ENCODE measurements at places on chromosomes 16 and 17.

DNA sequence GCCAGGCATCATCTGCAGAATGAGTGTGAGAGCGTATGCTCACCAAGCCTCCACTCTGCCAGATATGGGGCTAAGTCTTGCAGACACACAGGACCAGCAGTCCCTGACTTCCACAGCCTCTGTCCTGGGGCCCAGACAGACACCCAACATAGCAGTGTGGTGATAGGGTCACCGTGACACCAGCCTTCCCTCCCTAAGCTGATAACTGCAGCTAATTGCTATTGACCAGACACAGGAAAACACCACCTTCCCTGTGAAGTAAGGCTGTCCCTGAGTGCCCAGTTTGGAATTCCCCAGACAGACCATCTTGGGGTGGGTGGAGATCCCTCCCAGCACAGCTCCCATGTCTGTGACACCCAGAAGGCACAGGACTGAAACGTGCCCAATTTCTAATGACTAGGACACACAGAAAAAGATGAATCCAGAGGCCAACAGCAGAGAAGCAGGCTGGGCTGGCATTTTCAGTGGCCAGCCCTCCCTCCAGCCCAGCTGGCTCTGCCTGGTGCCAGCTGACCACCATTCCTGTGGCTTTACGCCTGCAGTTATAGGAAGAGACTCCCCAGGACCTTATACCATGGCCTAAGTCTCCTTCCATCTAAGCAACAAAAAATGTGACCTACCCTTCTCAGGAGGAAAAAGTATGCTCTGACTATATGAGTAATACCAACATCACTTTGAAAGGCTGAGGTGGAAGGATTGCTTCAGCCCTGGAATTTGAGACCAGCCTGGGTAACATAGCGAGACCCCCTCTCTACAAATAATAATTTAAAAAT, 30.3 kb downstream of the ATPAF2 start:
- DNase-seq: no peak

- no peak for DNase-seq
Measured at GRCh38 chr17:80287806-80288567, 27.3 kb downstream of the RNF213 start.

DNA sequence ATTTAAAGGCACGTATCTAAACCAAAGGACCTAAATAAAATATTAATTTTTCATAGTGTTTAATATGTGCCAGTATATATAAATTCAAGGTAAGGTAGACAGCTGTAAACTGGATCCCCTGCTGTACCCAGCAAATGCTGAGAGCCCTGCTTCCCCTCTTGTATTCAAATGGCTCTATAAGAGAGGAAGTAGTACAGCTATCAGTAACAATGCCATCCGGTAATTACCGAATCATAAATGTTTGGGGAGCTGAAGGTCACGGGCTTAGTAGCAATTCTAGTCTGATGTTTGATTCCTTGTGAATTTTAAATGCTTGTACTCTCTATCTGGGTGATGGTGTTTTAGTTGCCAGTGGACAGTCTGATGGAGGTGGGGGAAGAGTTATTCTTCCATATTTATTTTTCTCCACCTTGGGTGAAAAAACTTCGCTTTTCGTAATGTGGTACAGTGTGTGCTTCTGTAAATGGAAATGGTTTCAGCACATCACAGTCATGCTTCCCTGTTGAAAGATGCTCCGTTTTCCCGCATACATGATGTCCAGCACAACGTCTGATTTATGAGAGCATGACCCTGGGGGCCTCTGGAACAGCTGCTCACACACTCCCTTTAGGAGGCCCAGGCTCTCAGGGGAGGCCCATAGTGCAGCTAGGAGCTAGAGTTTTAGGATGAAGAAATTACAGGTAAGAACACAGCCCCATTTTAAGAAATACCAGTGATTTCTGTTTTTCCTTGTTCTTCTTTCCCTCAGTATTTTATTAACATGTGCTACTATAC, 423.9 kb downstream of the WWOX start:
- DNase-seq: no peak

GRCh38 chr17:8900626-8901585, 33.4 kb upstream of the PIK3R6 start:
- DNase-seq: no peak

GRCh38 chr16:80175011-80175410, 365.8 kb upstream of the DYNLRB2 start:
- DNase-seq: no peak

DNA sequence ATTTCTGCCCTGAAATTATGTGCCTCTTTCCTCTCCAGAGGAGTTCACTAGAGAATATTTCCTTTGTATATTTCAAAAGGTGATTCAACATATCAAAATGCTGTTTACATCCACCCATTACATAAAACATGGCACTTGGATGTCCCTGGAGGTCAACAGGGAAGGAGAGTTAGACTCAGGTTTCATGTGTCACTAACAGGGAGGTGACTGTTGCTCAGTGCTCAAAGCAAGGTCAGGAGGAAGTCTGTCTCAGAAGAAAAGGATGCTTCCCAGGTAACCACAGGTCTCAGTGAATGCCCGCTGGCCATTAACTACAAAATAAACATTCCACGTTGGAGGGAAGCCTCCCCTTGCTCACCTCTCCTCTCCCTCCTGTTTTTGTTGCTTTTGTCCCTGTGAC, 198.6 kb downstream of the AXIN2 start:
- DNase-seq: no peak

- DNase-seq: no peak
Measured at GRCh38 chr16:87966064-87966645, 14.9 kb downstream of the BANP start.

GRCh38 chr16:27475561-27475960, 73.6 kb downstream of the IL21R start:
- no peak for DNase-seq

DNA sequence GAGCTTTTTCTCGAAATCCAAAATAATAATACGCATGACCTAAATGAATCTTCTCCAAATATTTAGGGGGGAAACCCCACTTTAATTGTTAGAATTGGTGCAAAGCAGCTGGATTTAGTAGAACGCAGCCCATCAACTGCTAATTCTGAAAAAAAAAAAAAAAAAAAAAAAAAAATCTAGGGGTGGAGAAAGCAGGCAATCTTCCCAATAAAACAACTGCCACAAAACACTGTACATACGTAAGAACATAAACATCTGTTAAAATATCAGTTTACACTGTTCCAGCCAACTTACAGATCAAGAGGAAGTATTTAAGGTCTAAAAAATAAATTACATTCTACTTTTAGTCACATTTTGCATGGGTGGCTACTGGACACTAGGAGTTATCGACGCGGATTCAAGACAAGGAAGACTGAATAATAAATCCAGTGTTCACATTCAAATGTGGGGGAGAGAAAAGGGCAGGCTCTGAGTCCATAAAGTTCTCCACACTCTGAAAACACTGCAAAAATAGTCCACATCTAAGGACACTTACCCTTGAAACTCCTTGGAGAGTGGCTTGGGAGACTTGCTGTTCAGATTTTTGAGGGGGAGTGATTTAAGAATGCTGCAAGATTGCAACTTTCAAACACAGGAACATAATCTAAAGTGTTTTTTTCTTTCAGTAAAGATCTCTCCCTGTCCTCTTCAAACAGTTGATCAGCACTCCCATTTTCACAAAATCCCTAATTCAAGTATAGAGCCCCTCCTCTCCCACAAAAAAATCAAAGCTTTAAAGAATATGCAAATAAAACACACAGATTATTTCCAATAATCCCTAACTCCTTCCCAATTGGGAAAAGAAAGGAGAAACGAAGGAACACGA, 1.3 kb downstream of the APPBP2 start:
- DNase-seq: no peak

- DNase-seq: no peak
Measured at GRCh38 chr17:31552568-31552967, 161.1 kb downstream of the RAB11FIP4 start.

DNA sequence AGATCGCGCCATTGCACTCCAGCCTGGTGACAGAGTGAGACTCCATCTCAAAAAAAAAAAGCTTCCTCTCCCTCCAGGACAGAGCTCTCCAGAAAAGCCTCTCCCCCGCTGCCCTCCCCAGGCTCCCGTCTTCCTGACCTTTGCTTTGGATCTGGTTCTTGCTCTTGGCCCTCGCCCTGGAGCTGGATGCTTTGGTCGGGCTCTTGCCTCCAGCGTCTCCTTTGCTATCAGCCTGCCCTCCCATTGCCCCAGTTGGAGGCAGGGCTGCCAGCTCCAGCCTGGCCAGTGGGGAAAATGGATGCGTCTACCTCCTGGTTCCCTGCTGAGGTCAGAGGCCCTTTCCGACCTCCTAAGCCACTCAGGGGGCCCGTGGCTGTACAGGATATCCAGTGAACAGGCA, 35.9 kb downstream of the TRARG1 start:
- DNase-seq: no peak

- DNase-seq: no peak
Measured at GRCh38 chr16:74322301-74322710, 25.7 kb downstream of the PSMD7 start.

GRCh38 chr17:10798332-10798749, 5.6 kb downstream of the TMEM238L start:
- no peak for DNase-seq

- DNase-seq: no peak
Measured at GRCh38 chr16:12868169-12868568, 33.2 kb upstream of the SHISA9 start.

GRCh38 chr17:83201206-83202001, 122.0 kb downstream of the METRNL start:
- DNase-seq: no peak

GRCh38 chr16:4060009-4060408, 56.2 kb downstream of the ADCY9 start:
- DNase-seq: no peak

DNA sequence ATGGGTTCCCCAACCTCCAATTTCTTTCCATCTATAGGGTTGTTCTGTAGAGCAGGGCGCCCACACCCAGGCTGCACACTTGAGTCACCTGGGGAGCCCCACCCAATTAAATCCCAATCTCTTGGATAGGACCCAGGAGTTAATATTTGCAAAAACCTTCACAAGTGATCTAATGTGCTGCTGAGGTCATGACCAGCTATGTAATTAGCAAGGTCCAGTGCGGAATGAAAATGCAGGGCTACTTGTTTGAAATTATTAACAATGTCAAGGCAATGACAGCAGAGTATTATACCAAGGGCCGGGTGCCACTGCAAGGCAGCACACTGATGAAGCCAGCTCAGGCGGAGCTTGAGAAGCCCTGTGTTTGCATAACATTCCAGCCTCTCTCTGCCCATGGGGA, 302.7 kb downstream of the MAF start:
- no peak for DNase-seq

DNA sequence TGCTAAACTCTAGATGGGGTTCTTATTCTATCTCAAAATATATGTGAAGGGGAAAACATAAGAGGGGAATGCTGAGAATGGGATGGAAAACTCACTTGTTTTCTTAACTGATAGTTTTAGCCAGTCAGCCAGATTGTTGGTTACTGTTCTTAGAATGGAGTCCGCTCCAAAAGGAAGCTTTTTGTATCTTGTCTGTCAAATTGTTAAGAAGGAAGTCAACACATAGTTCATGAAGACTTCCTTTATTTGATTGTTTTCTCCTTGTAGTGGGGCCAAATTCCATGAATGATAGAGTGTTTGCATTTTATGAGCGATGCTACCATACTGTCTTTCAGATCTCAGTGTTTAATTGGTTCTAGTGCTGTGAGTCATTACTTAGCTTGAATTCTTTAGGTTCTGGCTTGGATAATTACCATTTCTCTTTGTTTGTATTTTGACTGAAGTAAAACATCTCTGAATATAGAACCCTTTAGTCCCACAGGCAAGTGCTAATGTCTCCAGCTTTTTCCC, 98.3 kb upstream of the GOT2 start:
- DNase-seq: no peak

DNA sequence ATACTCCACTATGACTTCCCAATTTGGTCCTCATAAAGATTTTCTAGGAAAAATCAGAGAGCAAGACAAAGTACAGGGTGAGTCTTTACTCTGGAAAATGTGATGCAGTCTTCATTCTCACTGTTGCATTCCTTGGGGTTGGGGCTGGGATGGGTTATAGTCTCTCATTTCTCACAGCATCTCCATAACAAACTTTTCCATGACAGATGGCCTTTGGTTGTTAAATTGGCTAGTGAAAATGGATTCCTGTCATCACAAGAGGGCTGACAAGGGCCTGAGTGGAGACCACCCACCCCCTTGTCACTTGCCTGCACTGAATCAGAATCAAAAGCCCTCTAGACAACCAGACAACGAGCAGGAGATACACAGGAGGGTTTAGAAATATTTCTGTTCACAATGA, 174.6 kb downstream of the AATF start:
- no peak for DNase-seq

- no peak for DNase-seq
Measured at GRCh38 chr17:58626905-58627304, 64.9 kb downstream of the TEX14 start.

GRCh38 chr17:57455063-57455914, 199.0 kb downstream of the MSI2 start:
- no peak for DNase-seq

- DNase-seq: no peak
Measured at GRCh38 chr17:4790705-4791088, 1.9 kb downstream of the GLTPD2 start.

DNA sequence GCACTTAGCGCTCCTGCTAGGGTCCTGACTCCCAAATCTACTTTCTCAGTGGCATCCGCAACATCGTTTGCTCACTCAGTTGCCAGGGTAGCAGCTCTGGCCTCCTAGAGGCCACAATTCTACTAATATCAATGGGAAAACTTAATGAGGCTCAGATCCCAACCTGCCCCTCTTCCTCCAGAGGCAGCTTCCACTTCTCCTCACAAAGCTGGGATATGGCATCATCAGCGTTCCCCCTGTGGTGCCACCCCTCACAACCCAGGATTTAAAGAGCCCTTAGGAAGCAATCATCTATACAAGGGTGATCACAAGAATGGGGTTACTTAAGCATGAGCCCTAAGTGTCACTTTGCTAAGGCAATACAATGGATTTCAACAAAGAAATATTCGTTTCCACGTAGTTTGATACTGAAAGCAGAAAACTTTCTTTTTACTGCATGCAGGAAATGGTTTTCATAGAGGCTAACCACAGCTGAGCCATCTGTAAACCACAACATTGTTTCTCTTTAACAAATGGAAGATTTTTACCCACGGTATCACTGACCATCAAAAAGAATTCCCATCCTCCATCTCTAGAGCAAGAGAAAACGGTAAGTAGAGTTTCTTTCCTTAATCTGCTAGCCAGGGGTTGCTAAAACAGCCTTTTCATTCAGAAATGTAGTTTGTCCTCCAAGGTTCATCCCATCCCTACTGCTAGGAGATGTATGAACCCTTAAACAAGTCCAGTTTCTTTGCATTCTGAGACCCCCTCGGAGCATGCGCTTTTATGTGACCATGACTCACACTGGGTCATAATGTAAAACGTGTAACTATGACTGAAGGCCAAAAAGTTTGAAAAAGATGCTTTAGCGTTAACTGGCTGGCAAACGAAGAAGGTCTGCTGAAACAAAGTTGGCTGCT, 68.3 kb upstream of the BCAR1 start:
- no peak for DNase-seq

Measured in T-helper 17 cell (primary cell).